CD4-positive, alpha-beta T cell treated with Interleukin-10 for 1 hour (primary cell): ENCODE measurements at places on chromosomes 2 and 18.

DNA sequence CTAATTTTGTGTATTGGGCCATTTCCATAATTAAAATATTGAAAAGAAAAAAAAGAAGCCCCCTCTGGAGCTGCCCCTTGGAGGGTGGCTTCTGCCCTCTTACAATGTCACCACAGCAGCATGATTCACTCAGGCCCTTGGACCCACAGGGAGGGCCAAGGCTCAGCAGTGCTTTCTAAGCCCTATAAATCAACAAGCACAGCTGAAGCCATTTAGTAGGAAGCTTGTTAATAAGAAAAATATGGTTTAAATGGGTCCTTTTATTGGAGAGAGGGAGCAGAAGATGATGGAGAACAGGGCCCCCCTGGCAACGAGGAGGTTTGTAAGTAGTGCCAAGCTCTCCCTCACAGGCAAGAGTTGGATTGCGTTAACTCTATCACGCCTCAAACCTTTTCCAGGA, 107.6 kb upstream of the FZD7 start:
- DNase-seq: no peak

GRCh38 chr2:234377761-234378391, 119.0 kb downstream of the ARL4C start:
- DNase-seq: no peak

DNA sequence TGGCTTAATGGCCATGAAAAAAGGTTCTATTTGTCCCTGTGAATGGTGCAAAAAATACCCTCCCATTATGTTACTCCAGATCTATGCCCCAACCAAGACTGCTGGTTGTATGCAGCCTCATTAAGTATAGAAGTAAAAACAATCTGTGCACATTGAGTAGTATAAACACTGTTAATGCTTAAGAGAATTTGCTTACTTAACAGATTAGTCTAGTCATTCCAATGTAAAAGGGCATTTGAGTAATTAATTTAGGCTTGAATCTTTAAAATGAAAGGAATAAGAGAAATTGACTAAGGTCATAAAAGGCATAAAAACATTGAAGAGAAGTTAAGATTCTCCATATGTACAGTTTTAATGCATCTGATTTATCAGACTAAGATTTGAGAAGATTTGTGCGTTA, 51.2 kb downstream of the FAM124B start:
- no peak for DNase-seq

DNA sequence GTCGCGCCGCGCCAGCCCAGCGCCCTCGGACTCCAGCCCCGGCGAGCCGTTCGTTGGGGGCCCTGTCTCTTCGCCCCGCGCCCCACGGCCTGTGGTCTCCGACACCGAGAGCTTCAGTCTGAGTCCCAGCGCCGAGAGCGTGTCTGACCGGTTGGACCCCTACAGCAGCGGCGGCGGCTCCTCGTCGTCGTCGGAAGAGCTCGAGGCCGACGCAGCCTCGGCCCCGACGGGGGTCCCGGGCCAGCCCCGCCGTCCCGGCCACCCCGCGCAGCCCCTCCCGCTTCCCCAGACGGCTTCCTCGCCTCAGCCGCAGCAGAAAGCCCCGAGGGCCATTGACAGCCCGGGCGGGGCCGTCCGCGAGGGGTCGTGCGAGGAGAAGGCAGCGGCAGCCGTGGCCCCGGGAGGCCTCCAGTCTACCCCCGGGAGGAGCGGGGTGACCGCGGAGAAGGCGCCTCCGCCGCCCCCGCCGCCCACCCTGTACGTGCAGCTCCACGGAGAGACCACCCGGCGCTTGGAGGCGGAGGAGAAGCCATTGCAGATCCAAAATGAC, 1.4 kb downstream of the PHLPP1 start:
- peak; percentile 55 for DNase-seq

DNA sequence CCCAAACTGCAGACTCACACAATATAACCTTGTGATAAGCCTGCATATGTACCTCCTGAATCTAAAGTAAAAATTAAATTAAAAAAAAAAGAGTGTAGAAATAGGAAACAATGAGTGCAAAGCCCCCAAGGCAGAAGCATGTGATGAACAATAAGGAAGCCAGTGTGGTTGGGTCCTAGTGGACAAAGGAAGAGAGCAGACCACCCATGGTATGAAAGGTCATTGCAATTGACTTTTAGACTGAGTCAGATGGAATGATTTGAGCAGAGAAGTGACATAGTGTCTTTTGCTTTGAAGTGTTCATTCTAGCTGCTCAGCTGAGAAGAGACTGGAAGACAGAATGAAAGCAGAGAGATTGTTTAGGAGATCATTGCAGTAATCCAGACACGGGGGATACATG, 417.1 kb downstream of the RAD51AP2 start:
- DNase-seq: no peak

DNA sequence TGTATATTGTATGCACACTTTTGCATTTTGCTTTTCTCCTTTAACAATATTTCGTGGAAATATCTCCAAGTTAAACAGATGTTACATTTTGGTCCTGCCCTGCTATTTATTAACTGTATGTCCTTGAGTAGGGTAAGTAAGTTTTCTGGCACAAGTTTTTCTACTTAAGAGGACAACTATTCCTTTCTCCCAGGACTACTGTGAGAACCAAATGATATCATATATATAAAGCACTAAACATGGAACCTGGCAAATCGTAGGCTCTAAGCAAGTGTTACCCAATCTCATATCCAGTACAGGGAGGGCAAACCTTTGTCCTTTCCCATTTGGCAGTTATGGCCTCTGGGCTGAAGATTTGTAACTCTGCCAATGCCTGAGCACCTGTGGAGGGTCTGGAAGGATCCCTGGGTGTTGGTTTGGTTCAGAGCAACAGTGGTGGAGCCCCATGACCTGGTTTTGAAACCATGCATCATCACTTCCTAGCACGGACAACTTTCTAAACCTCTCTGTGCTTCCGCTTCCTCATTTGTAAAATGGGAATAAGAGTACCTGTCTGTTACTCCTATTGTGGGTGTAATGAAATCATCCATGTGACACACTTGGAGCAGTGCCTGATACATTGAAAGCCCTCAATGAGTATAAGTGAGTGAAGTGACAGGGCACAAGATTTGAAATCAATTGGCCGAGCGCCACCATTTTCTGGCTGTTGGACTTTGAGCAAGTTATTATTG, 28.3 kb upstream of the ICOS start:
- no peak for DNase-seq

- peak; percentile 88 for DNase-seq
Observed at GRCh38 chr2:96507957-96508520, 2.9 kb upstream of the NEURL3 start.

GRCh38 chr2:213213186-213213585, 61.8 kb upstream of the IKZF2 start:
- DNase-seq: no peak

DNA sequence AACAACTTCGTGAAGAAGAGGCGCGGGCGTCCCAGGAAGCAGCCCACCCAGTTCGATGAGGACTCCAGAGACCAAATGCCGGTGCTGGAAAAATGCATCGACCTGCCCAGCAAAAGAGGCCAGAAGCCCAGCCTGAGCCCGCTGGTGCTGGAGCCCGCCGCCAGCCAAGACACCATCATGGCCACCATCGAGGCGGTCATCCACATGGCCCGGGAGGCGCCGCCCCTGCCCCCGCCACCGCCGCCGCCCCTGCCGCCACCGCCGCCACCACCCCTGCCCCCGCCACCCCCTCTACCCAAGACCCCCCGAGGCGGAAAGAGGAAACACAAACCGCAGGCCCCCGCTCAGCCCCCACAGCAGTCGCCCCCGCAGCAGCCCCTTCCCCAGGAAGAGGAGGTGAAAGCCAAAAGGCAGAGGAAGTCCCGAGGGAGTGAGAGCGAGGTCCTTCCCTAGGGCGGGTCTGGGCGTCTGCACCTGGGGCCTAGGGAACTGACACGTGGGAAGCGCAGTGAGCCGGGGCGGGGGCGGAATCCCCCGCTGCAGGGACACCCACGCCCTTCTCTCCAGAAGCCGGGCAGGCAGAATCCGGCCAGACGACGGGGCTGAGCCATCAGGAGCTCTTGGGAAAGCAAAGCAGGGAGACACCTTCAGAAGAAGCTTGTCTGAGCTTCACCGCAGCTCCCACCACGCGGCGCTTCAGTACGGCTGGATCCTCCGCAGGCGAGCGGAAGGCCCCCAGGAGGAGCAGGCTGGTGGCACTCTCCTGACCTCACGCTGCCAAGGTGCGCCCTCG, 382.8 kb downstream of the SETBP1 start:
- no peak for DNase-seq

GRCh38 chr2:150607390-150607811, 119.9 kb upstream of the RND3 start:
- DNase-seq: no peak

DNA sequence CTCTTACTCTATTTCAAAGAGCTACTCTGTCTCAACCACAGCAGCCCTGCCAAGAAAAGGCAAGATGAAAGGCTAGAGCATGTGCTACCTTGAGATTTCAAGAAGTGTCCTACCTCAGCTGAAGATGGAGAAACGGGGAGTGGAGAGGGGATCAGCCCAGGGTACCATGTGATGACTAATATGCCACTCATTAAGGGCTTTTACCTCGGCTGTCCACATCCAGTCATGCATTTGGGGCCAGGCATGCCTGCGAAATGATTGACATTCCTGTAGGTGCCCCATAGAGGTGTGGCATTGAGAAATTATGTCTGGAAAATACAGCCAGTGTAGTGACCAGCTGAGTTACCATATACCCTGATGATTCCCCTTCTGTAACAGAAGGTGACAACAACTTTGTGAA, 96.1 kb downstream of the NRP2 start:
- DNase-seq: no peak

GRCh38 chr2:113776949-113777348, 20.5 kb upstream of the SLC35F5 start:
- no peak for DNase-seq

DNA sequence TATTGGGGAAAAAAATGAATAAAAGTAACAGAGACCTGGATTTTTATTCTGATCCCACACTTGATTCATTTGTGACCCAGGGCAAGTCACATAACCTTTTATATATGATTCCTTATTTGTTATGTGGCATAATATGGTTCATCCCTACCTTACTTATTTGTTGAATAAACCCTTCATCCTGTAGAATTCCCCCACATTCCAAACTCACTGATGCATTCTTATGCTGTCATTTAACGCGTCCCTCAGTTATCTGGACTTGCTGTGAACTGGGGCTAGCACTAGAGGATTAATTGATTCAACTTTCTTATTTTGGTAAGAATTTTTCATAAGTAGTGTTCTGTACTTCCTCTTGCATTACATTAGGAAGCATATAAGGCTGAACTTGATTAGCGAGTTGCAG, 384.7 kb upstream of the RAB12 start:
- DNase-seq: no peak

DNA sequence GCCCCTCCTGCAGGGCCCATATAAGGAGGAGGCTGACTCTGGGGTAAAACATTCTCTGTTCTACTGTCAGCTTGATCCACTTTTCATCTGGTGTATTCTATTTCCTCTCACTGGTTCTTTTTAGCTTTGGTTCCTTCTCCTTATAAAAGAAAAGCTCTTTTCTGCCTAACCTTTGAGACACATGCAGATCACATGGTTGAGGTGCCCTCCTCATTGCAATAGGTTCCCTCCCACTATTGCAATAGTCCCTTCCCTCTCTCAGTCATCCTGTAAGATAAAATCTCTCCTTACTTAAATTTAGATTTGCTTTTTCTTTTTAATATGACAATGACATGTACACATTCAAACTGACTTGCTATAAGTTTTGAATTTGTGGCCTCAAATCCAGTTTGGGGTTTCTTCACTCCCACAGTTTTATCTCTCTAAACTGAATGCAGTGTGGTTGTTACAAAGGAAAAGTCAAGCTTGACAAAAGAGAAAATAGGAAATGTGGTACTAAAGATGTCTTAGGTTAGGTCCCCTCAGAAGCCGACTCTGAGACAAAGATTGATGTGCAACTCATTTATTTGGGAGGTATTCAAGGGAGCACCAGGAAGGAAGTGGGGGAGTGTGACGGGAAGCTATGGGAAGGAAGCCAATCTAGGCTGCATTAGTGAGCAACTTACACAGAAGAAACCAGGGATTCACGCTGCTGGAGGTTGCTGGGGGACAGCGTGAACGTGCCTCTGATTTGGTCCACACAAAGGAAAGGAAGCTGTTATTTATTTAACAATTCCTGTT, 127.6 kb upstream of the LINC00305 start:
- no peak for DNase-seq

DNA sequence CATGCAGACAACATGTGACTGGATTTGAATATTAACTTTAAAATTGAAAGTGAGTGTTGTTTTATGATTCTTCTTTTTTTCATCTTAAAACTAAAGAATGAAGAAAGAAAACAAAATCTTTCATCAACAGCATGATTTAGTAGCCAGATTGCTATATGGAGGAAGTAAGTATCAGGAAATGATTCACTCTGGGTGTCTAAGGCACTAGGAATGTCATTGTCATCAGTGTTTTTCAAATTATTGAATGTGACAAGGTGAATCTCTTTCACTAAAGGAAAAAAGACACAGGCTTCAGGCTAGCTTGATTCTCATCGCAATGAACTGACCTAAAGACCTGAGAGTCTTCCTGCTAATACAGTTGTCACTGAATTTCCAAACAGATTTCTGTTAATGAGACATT, 430.1 kb downstream of the FBXO15 start:
- no peak for DNase-seq

DNA sequence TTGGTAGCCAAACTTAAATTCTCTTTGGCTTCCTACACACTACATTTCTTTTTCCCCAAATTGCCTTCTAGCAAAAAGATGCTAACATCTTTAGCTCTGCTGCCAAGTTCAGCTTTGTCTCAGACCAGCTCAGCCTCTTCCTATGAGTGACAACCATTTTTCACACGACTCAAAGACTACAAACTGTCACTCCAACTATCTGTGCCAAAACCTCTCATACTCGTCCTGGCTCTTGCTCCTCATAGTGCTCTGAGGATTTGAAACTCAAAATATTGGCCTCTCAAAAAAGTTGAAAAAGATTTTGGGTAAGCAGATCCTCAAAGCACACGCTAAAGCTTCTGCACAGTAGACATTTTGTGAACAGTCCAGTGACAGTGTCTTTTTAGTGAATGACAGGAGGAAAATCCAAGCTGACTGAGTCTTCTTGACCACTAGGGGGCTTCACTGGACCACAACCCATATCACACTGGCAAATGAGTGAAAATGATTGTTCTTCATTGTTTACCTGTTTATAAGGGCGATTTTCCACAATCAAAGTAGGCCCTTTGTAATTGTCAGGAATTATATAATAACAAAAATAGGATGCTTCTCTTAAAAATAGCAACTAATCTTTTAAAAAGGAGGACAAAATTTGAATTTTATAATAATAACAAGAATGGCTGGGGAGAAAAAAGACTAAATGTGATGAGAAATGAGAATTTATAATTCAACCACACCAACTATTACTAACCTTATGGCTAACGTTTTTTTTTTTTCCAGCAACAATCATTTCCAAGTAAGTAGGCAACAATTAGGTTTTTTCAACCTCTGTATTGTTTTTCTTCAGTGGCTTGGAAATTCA, 85.5 kb upstream of the PGAP1 start:
- peak; percentile 49 for DNase-seq
